Stimulated activated CD8-positive, alpha-beta memory T cell treated with anti-CD3 and anti-CD28 coated beads, Interleukin-7, amount 100 ng/mL, for 1 hour (primary cell): ENCODE measurements at places on chromosomes 6 and 20.

DNA sequence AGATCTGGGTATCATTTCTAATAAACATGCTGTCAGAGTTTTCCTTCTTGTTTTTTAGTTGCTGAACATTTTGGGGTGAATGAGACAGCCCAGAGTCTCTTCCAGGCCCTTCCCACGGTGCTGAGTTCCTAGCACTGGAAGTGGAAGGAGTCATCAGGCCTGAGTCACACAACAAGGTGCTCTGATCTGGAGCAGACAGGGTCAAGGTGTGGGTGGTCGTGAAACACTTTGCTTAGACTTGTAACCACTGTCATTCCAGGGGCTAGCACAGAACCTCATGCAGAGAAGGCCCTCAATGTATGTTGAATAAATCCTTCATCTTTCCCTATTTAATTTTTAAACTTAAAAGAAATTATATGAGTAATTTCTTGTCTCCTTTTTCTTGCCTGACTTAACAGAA is 60.6 kb downstream of the TXLNB start:
- DNase-seq = no peak

DNA sequence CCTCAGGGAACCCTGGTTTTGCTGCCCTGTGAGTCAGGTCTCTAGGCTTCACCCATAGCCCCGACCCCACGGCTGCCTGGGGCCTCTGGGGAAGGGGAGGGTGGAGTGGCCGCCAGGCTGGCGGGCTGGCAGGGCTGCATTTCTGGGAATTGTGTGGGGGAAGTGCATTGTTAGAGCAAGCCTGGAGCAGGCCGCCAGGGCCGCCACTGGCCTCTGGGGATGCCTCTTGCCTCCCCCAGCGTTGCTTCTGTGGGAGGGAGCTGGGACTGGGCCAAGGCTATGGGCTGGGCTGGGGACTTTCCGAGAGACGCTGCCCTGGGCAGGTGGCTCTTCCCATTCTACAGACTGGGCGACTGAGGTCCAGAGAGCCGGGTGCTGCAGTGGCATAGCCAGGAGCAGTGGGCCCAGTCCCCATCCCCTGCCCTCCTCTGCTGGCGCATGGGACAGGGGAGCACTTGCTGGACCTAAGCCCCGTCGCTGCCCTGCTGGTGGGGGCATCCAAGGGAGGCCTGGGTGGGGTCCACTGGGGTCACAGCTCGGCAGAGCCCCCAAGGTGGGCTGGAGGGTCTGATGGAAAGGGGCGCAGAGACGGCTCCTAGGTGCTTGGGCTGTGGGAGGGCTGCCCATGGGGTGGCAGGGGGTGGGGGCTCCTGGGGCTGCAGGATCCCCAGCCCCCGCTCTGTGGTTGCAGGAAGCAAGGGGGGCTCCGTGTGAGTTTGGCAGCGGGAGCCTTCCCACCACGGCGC is 6.6 kb upstream of the SOX18 start:
- DNase-seq = no peak

GRCh38 chr20:8932192-8933165 is 136.4 kb upstream of the PLCB4 start:
- DNase-seq = no peak

DNA sequence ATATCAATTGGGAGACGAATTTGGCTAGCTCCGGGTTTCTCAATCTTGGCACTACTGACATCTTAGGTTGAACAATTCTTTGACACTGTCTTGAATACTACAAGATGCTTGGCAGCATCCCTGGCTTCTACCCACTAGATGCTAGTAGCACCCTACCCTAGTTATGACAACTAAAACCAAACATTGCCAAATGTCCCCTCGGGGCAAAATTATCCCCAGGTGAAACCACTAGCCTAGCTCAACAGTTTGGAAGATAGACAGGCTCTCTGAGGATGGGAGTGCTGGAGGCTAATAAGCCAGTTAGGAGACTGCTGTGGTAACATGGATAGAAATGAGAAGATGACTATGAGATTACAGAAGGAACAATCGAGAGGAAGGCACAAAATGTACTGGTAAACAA is 20.9 kb downstream of the CCNC start:
- DNase-seq = no peak

- DNase-seq = no peak
Observed at GRCh38 chr6:116447052-116447451, 14.1 kb upstream of the CALHM6 start.

GRCh38 chr6:150271172-150271500 is 97.7 kb upstream of the IYD start:
- DNase-seq = no peak

DNA sequence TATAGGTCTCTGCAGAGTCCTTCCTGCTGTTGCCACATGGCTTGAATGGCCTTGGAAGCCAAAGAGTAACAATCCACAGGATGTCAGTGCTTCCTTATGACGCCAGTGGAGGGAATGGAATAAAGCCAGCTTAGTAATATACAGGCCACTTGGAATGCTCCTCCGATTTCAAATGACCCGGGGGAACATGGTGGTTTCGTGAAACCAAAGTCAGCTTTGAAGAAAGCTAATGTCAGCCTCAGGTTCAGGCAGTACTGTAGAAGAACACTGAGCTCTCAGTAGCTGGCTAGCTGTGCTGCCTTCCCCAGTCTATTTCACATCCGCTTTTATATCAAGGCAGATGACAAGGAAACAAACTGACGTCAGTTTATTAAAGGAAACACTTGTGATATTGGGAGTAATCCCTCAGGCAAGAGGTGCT is 189.1 kb downstream of the DTNBP1 start:
- DNase-seq = no peak

DNA sequence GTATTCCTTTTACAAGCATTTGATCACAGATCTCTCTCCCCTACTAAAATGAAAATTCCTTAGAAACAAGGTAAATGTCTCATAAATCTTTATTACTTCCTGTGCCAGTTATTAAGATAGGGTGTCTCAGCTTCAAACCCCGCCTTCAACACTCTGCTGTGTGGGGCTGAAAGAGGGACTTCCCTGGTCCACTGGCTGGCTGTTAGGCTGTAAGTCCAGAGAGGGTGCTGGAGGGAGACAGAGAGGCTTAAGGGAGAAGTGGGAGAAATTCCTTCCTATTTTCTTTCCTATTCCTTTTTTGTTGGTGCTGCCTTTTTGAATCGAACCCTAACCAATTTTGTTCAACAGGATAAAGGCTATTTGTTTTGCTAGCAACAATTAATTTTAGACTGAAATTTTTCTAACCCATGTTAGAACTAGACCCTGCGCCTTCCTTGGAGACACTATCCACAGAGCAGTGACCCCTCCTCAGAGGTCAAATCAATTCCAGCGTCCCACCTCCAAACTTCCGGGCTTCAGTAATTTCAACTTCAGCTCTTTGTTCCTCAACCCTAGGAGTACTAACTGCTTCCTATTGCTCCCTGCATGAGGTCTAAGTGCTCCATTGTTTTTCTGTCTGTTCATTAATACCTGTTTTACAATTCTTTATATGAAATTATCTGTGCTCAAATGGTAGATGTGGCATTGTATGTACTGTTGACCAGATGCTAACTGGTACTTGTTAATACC is 207.5 kb upstream of the OPRM1 start:
- no peak for DNase-seq

DNA sequence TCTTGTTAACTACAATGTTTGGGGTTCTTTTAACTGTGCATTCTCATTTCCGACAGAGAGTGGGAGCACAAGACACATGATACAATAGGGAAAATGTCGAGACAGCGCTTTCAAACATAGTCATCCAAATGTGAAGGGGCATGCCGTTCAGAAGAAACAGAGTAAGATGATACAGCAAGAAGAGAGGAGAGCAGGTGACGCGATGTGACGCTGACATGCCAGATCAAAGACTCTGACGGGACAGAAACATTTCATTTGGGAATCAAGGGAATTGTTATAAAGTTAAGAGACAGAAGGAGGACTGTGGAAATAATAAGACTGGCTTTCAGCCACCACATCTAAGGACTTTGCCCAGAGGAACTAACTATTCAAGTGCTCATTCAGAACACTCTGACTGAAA is 117.4 kb downstream of the FAXC start:
- no peak for DNase-seq

DNA sequence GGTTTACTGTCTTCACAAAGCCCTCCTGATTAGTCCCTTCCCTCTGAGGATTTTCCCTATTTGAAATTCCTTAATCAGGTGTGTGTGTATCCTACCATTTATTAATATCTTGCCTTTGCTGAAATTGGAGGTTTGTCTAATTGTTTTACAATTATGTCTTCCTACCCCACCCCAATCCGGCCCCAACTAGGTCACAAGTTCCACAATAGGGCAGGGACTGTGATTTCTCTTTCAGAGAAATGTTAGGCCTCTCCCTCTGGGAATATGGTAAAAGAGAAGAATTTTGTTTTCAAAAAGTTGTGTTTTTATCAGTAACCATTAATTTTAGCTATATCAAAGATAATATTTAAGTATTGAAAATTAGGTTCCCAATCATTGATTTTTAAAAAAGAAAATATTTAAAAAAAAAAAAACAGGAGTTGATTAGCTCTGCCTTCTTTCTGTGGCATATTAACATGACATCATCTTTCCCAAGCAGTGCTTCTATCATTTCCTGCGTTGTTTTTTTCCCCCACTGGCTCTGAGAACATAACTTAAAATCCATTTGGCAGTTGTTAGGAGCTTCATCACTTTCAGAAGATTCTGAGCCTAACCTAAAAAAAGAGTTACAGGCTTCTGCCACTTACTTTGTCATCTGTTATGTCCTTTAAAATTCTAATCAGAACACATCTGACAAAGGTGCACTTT is 36.1 kb downstream of the BLOC1S5 start:
- DNase-seq = no peak

GRCh38 chr6:144279484-144280150 is 5.5 kb upstream of the UTRN start:
- DNase-seq = no peak

GRCh38 chr6:129860908-129861665 is at the start of gene TMEM244:
TMEM244 (minus strand) TSS chr6:129861315; CDS start chr6:129861188, 127 bp downstream.
- DNase-seq = no peak

DNA sequence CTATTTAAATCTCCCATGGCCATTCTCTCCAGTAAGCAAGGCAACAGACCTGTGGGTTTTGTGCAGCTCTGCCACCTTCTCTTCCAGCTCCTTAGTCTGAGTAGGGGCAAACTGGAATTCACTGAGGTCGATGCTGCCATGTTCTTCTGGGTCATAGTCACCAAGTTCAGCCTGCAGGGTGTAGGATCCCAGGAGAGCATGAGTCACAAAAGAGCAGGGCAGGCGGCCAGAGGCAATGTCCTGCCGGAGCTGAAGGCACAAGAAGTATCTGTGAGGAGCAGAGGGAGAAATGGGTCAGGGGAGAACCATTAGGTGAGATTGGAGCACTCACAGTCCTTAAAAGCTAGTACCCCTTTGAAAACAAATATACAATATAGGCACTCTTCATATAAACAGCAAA is 73.7 kb downstream of the SMLR1 start:
- DNase-seq = no peak

GRCh38 chr6:154289818-154290508 is 66.6 kb downstream of the IPCEF1 start:
- DNase-seq = no peak

GRCh38 chr6:140040396-140040795 is 665.9 kb upstream of the CITED2 start:
- no peak for DNase-seq

DNA sequence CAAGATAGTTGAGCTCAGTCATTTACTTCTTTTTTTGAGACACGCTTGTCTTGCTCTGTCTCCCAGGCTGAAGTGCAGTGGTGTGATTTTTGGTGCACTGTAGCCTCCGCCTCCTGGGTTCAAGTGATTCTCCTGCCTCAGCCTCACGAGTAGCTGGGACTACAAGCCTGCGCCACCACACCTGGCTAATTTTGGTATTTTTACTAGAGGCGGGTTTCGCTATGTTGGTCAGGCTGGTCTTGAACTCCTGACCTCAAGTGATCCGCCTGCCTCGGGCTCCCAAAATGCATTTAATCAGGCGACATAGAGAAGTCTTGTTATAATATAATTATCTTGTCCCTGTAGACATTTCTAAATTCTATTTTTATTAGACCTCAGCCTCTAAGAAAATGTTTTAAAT is 6.1 kb downstream of the AMD1 start:
- DNase-seq = no peak

DNA sequence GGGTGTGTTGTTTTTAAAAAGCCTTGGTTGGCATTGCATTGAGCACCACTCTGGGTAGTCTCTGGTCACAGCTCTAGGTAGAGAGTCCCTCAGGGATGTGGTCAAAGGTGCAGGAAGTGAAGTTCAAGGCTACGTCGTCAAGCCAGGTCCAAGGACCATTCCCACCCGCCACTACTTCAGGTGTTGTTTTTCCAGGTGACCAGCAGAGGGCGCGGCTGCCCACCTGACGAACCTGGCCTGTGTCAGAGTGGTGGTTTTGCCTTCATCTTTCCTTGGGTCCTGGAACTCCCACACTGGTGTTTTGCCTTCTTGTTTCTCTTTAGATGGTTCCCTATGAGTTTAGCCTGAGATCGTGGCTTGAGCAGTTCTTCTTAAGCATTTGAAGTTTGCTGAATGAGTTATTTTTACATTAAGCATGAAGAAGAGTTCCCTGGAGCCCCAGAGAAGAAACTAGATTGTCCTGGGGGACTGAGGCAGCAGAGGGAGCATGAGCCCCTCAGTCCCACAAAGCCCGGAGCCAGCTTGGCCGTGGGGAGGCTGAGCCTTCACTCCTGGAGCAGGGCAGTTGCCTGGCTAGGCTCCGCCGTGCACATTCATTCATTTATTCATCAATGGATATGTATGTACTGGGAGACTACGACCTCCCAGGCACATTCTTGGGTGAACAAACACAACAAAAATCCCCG is 5.6 kb upstream of the PHACTR3 start:
- no peak for DNase-seq

- no peak for DNase-seq
Observed at GRCh38 chr6:6657820-6658217, 69.3 kb downstream of the LY86 start.

- no peak for DNase-seq
Observed at GRCh38 chr20:1900321-1900801, 5.2 kb downstream of the SIRPA start.

DNA sequence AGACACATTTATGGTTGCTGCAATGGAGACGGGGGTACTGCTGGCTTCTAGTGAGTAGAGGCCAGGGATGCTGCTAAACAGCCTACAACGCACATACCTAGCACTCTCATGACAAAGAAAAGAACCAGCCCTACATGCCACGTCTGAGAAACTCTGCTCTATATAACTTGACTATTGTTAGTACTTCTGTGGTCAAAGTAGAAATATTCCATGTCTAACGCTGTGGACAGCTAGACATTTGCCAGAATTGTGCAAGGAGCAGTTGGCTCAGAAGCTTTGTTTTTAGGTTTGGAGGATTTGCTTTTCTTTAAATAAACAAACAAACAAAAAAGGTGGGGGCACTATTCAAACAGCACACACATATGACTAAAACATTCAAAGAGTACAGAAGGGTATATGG is 20.5 kb downstream of the UBE2V1 start:
- no peak for DNase-seq

- DNase-seq = no peak
Observed at GRCh38 chr6:38673397-38674165, 29.4 kb downstream of the GLO1 start.

- DNase-seq = no peak
Observed at GRCh38 chr6:159168536-159169192, 536 bp upstream of the FNDC1 start.

DNA sequence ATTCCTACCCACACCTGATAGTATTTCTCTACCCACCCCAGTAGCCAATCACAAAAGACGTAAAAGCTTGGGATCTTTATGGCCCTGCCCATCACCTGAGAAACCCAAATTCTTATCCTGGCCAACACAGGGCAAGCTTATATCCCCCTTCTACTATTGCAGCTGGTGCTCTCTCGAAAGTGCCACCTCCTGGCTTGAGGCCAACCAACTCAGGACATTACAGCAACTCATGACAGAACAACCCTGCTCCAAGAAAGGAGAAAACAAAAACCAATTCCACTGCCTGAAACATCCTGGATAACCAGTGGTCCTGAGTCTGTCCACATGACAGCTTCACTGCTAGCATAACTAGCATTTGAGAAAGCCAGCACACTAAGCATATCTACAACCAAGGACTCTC is 97.9 kb downstream of the CFAP61 start:
- DNase-seq = no peak
